ENCODE measurements at places on chromosomes 1 and 21.

- no peak for DNase-seq
These were observed 20.8 kb upstream of the TSNAX start for GRCh38 chr1:231507476-231508355.

- DNase-seq, result no peak
These were observed 67.5 kb downstream of the NVL start for GRCh38 chr1:224262373-224263054.

DNA sequence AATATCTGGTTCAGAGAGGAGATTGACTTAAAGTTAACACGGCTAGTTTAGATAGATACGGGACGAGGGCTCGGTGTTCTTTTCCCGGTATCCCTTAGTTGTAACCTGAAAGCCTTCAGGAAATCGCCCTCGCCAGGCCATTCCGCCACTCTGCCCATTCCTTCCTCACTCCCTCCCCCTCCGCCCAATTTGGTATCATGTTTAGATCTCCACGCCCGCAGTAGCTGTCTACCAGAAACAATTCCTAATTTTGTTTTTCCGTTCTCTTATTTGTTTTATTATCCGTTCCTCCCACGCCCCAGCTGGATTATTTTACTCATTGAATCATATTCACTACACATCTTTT, 685 bp upstream of the VAMP4 start:
- no peak for DNase-seq

GRCh38 chr1:99645203-99645602, 710 bp upstream of the PALMD start:
- DNase-seq, result no peak

Measured in foreskin melanocyte (primary cell).